ENCODE measurements at places on chromosomes 2 and 18. TPM values are rescaled to one million over a fixed set of nuclear protein-coding genes. Genes with fewer than 3 reads are reported as not detected.
A peak's percentile ranks its signal among the peaks of the same experiment; 100 is the strongest.

RAB27B gene
- 1.2 TPM for polyA plus RNA-seq

C1D gene
- 30.3 TPM for polyA plus RNA-seq

CASP10 gene
- 8.1 TPM for polyA plus RNA-seq

G6PC2 gene
- polyA plus RNA-seq = not detected

RGPD5 gene
- polyA plus RNA-seq = 5.0 TPM

SESTD1 gene
- 2.2 TPM for polyA plus RNA-seq

RSAD2 gene
- polyA plus RNA-seq = 7.6 TPM

MC2R gene
- not detected for polyA plus RNA-seq

CKAP2L gene
- not detected for polyA plus RNA-seq

ABCA12 gene
- not detected for polyA plus RNA-seq

DNA sequence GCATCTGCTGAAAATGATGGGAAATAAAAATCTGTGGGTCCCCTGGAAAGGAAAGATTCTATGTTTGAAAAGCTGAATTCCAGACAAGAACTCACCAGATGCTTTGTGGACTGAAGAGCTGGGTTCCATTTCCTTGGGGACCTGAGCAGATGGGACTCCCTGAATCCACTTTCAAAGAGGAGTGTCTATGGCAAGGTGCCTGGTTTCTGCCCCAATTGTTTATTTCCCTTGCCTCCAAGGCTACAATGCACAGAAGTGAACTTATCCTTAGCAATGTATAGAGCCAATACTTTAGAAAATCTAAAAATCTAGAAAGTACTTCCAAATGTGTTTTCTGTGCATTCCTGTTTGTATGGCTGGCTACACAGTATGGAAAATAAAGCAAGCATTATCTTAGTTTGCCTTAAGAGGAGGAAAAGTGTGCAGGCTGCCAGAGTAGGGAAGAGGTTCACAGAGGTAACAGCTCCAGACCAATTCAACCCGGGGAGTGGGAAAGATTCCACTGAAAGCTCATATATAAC, 420.5 kb downstream of the NRXN1 start:
- no peak overlapping the region for H3K4me3 ChIP-seq
- H3K36me3 ChIP-seq = no peaks in the 10 kb centered on the region
- no peaks in the 10 kb centered on the region for H3K27me3 ChIP-seq
- DNase-seq = no peak
- no peaks in the 10 kb centered on the region for H3K4me1 ChIP-seq
- no peak overlapping the region for H3K27ac ChIP-seq

DNA sequence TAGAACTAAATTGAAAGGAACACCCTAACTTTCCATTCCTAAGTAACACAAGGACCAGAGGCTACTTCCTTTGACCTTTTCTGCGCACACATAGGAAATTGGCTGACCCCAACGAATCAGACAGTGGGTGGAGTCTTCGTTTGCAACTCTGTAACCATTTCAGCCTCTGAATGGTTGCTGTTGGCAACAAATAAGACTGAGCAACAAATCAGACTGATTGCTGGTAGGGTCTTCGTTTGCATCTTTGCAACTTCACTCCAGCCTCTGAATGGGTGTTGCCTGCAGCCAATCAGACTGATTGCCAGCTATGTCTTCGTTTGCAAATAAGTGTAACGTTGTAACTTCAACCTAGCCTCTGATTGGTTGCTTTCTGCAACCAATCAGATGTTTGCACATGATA, 34.6 kb downstream of the USP40 start:
- H3K36me3 ChIP-seq = peaks cover 5% of the 10 kb centered on the region
- H3K27me3 ChIP-seq = no peaks in the 10 kb centered on the region
- no peaks in the 10 kb centered on the region for H3K4me1 ChIP-seq

DNA sequence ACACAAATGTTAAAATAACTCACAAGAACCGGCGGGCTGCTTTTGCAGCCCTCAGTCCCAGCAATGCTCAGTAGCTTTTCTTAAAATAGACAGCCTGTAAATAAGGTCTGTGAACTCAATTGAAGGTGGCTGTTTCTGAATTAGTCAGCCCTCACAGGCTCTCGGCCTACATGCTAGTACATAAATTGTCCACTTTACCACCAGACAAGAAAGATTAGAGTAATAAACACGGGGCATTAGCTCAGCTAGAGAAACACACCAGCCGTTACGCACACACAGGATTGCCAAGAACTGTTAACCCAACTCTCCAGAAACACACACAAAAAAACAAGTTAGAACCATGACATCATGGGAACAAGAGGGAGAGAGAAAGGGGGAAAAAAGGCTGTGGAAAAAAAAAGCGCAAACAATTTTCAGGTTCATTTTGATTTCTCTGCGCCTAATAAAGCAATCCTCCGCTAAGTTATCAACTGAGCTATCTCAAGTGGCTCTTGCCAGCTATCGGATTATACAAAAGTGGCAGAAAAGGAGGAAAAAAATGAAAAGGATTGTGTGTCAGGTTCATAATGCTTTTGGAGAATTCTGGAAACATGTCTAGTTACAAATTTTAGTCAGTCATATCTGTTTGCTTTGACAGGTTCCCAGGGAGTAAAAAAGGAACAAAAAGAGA, 89.1 kb downstream of the ZEB2 start:
- no peak overlapping the region for H3K4me3 ChIP-seq
- DNase-seq = no peak
- H3K4me1 ChIP-seq = no peaks in the 10 kb centered on the region

- no peaks in the 10 kb centered on the region for H3K4me1 ChIP-seq
- H3K4me3 ChIP-seq = no peak overlapping the region
- no peaks in the 10 kb centered on the region for H3K36me3 ChIP-seq
- DNase-seq = no peak
- H3K27ac ChIP-seq = no peak overlapping the region
- H3K27me3 ChIP-seq = no peaks in the 10 kb centered on the region
Measured at GRCh38 chr2:220226076-220226475, 598.6 kb downstream of the SLC4A3 start.

GRCh38 chr2:200679535-200679934, 93.7 kb downstream of the AOX1 start:
- no peaks in the 10 kb centered on the region for H3K36me3 ChIP-seq
- no peak for DNase-seq
- H3K27ac ChIP-seq = no peak overlapping the region
- H3K27me3 ChIP-seq = no peaks in the 10 kb centered on the region
- no peak overlapping the region for H3K4me3 ChIP-seq

- H3K36me3 ChIP-seq = no peaks in the 10 kb centered on the region
- peaks cover 31% of the 10 kb centered on the region for H3K4me1 ChIP-seq
- DNase-seq = no peak
Measured at GRCh38 chr18:35055726-35056125, 14.5 kb downstream of the MAPRE2 start.

DNA sequence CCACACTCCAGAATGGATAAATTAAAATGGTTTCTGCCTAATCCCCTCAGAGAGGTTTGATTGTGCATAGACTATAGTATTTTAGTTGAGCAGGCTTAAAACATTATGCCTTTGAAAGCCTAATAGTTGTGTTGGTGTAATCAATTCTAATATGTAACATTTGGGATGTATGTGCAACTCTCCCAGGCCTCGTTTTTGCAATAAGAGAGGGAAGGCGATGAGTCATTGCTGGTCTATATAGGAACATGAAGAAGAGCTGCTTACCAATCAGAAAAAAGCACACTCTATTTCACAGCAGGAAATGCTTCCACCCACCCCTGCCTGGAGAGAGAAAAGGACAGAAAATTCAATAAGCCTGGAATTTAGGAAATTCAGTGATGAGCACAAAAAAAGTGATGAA, 1424.0 kb upstream of the PIK3C3 start:
- H3K4me3 ChIP-seq = no peak overlapping the region
- no peaks in the 10 kb centered on the region for H3K27me3 ChIP-seq
- no peak overlapping the region for H3K27ac ChIP-seq
- H3K4me1 ChIP-seq = no peaks in the 10 kb centered on the region

DNA sequence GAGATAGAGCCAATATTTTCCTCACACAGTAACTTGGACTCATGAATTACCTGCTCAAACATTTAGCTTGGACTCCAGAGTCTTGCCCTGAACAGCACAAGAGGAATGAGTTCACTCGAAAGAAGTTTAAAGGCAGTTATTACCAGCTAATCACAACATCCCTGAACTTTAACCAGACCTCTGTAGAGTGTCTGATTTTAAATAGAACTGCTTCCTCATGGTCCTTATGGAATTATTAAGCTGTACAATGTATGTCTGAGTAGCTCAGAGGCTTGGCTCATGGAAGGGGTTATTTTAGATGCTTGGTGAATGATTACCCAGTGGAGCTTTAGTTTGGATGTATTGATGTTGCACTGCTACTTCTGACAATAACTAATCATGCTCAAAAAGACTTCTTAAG, 183.1 kb downstream of the FMNL2 start:
- H3K27me3 ChIP-seq = no peaks in the 10 kb centered on the region
- no peak overlapping the region for H3K27ac ChIP-seq
- DNase-seq = no peak
- H3K4me1 ChIP-seq = no peaks in the 10 kb centered on the region

GRCh38 chr2:192053921-192054320, 140.8 kb downstream of the TMEFF2 start:
- H3K27me3 ChIP-seq = no peaks in the 10 kb centered on the region
- H3K4me1 ChIP-seq = no peaks in the 10 kb centered on the region
- H3K36me3 ChIP-seq = no peaks in the 10 kb centered on the region
- H3K4me3 ChIP-seq = no peak overlapping the region
- DNase-seq = no peak

GRCh38 chr2:240259924-240260529, 119.6 kb upstream of the OTOS start:
- no peaks in the 10 kb centered on the region for H3K4me1 ChIP-seq
- no peak for DNase-seq

DNA sequence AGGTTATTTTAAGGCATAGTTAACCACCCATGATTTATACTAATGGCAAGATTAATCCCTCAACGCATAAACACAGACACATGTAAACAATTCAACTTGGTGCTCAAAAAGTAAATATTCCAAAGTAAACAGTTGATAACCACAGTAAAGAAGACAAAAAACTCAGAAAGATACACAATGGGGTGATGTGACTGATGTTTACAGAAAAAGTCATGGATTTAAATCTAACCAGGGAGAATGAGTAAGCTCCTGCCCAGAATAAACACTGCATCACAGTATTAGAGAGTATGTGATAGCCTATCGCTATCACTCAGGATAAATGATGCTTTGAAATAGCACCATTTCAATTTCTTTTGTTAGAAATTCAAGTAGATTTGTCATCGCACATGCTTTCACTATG, 49.3 kb downstream of the HIBCH start:
- no peak overlapping the region for H3K4me3 ChIP-seq
- H3K4me1 ChIP-seq = no peaks in the 10 kb centered on the region
- H3K36me3 ChIP-seq = no peaks in the 10 kb centered on the region
- no peak overlapping the region for H3K27ac ChIP-seq
- no peak for DNase-seq
- no peaks in the 10 kb centered on the region for H3K27me3 ChIP-seq

DNA sequence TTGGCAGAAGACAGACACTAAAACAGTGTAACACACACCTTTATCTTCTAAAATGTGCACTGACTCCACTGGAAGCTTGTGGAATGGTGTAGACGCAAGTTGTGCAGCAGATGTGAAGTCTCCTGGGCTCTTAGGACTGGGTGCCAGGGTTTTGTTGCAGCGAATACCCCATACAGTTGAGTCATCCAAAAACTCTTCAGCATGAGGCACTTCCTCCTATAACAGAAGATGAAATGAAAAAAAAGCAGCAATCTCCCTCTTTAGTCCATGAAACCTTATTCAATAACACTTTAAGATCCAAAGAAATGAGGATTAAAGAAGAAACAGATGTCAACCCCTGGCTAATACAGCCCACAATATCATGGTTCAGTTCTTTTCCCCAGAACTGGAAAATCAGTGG, 22.2 kb downstream of the BUB1 start:
- H3K4me1 ChIP-seq = no peaks in the 10 kb centered on the region
- no peak overlapping the region for H3K27ac ChIP-seq
- no peak overlapping the region for H3K4me3 ChIP-seq
- no peak for DNase-seq
- H3K27me3 ChIP-seq = no peaks in the 10 kb centered on the region
- no peaks in the 10 kb centered on the region for H3K36me3 ChIP-seq

DNA sequence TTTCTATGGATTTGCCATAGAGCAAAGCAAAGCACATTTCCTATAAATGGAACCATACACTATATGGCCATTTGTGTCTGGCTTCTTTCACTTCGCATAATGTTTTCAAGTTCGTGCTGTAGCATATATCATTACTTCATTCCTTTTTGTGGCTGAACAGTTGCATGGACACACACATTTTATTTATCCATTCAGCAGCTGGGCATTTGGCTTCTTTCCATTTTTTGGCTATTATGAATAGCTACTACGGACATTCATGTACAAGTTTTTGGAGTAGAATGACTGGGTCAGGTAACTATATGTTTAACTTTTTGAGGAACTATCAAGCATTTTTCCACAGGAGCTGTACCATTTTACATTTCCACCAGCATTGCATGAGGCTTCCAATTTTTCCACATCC, 10.7 kb upstream of the SELENOI start:
- no peak overlapping the region for H3K4me3 ChIP-seq
- no peaks in the 10 kb centered on the region for H3K27me3 ChIP-seq
- no peak for DNase-seq
- no peaks in the 10 kb centered on the region for H3K36me3 ChIP-seq
- H3K27ac ChIP-seq = no peak overlapping the region

GRCh38 chr2:133369901-133370658, 198.2 kb downstream of the NCKAP5 start:
- no peak for DNase-seq
- H3K27me3 ChIP-seq = no peaks in the 10 kb centered on the region
- no peaks in the 10 kb centered on the region for H3K36me3 ChIP-seq

- no peak for DNase-seq
- no peaks in the 10 kb centered on the region for H3K4me1 ChIP-seq
- H3K4me3 ChIP-seq = no peak overlapping the region
- H3K27ac ChIP-seq = peak overlapping the region; percentile 43
- H3K27me3 ChIP-seq = no peaks in the 10 kb centered on the region
- no peaks in the 10 kb centered on the region for H3K36me3 ChIP-seq
Measured at GRCh38 chr2:128306081-128306930, 12.4 kb downstream of the HS6ST1 start.

GRCh38 chr2:24788816-24789215, 4.4 kb downstream of the PTRHD1 start:
- no peaks in the 10 kb centered on the region for H3K27me3 ChIP-seq
- H3K27ac ChIP-seq = no peak overlapping the region
- DNase-seq = no peak
- peaks cover 2% of the 10 kb centered on the region for H3K4me1 ChIP-seq

GRCh38 chr2:197113275-197113711, 186.8 kb upstream of the PGAP1 start:
- H3K4me3 ChIP-seq = no peak overlapping the region
- H3K36me3 ChIP-seq = peaks cover 26% of the 10 kb centered on the region
- peaks cover 19% of the 10 kb centered on the region for H3K4me1 ChIP-seq
- H3K27me3 ChIP-seq = no peaks in the 10 kb centered on the region
- DNase-seq = no peak
- no peak overlapping the region for H3K27ac ChIP-seq

DNA sequence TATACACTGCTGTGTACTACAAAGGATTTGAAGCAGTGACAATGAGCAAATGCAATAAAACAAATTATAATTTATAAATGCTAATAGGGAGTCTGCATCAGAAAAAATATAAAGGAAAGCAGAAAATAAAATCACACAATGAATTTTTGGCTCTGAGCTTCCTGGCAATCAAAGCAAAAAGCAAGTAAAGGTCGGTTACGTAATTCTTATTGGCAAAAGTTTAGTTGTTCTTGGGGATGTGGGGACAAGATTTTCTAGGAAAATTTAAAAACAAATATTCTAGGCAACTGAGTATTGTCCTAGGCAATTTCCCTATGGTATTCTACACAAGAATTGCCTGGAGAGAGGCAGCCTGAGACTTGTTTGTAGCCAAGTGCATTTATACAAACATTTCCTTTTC, 1.8 kb downstream of the ORC2 start:
- no peak overlapping the region for H3K4me3 ChIP-seq
- no peak overlapping the region for H3K27ac ChIP-seq
- H3K27me3 ChIP-seq = no peaks in the 10 kb centered on the region
- H3K4me1 ChIP-seq = peaks cover 30% of the 10 kb centered on the region
- no peak for DNase-seq

- no peak overlapping the region for H3K4me3 ChIP-seq
- H3K36me3 ChIP-seq = no peaks in the 10 kb centered on the region
Measured at GRCh38 chr2:171846894-171847293, 47.1 kb downstream of the SLC25A12 start.
